ENCODE measurements at places on chromosomes 16 and 17.

GRCh38 chr16:55388131-55388862 lies 64.3 kb downstream of the IRX6 start:
- DNase-seq: no peak

DNA sequence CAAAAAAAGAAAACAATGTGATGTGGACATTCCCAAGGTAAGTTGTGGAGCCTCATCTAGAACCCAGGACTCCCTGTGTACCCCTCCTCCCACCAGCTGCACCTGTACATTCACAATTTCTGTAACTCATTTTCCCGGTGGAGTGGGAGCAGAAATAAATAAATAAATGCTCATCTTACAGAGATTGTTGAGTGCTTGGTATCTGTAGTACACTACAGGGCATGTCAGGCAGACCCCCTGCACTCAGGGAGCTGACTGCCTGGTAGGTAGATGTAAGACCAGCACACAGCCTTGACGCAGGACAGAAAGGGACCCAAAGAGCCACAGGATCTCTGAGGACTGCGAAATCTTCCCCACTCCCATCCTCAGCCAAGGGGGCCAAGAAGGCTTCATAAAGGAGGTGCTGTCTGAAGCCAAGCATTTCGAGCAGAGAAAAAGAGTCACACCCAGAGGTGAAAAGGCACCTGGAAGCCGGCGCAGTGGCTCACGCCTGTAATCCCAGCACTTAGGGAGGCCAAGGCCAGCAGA lies 6.5 kb downstream of the EIF1 start:
- no peak for DNase-seq

DNA sequence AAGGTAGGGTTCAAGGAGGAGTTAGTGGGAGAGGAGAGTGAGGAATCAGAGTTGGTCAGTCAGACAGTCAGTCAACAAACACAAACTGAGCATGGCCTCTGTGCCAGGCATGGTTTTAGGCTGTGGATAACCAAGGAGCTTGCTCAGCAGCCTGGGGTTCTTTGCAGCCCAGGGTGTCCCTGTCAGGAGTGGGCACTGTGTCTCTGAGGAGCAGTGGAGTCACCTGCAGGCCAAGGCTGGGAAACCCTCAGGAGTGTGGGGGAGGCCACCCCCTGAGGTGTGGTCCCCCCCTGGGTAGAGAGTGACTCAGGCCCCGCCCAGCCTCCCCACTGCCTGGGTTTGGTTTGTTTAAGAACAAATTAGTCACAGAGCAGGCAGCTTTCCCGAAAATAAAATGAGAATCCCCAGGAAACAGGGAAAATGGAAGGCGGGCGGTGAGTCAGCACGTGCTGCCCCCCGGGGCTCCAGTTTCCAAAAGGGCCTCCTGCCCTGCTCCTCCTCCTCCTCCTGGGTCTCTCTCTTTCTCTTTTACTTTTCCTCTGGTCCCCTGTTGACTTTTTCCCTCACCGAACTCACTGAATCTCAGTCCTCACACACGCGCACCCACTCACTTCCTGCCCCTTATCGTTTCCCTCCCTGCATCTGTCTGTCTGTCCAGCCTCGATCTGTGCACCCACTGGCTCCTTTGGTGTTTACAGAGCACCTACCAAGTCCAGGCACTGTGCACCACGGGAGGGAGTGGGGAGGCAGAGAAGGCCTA lies 44.3 kb downstream of the SOCS3 start:
- peak; percentile 47 for DNase-seq

DNA sequence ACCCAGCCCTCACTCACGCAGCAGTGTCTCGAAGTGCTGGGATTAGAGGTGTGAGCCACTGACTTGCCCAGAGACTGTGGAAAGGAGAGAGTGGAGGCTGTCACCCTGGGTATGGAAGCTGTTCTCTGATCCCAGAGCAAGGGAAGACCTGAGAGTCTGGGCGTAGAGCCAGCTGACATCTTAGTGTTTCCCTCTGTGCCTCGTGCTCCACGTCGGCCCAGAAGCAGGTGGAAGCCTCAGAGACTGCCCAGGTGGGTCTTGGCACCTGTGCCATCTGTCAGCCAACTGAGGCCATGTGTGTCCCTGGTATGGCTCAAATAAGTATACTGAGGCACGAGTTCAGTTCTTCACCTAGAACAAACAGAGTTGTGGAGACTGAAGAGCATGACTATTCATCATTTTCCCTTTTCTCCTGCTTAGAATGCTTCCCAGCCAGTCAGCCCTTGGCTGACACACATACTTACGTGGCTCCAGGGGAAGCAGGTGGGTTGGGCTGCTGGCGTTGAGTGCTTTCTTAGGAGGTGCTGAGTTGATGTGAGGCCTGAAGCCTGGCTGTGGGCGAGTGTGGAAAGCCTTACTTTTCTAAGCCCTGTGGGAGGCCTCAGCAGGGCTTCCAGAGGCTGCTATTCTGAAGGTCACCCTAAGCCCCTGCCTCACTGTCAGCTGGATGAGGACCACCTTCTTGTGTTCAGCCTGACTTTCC lies 8.1 kb downstream of the CTRL start:
- DNase-seq: no peak

Measured in stimulated activated CD4-positive, alpha-beta T cell treated with anti-CD3 and anti-CD28 coated beads, TNF-alpha, amount 100 ng/mL, for 4 hours (primary cell).